Calu3 (cell line): ENCODE measurements at places on chromosomes 6 and 20. TPM values are rescaled to one million over a fixed set of nuclear protein-coding genes. Genes with fewer than 3 reads are reported as not detected.

DNA sequence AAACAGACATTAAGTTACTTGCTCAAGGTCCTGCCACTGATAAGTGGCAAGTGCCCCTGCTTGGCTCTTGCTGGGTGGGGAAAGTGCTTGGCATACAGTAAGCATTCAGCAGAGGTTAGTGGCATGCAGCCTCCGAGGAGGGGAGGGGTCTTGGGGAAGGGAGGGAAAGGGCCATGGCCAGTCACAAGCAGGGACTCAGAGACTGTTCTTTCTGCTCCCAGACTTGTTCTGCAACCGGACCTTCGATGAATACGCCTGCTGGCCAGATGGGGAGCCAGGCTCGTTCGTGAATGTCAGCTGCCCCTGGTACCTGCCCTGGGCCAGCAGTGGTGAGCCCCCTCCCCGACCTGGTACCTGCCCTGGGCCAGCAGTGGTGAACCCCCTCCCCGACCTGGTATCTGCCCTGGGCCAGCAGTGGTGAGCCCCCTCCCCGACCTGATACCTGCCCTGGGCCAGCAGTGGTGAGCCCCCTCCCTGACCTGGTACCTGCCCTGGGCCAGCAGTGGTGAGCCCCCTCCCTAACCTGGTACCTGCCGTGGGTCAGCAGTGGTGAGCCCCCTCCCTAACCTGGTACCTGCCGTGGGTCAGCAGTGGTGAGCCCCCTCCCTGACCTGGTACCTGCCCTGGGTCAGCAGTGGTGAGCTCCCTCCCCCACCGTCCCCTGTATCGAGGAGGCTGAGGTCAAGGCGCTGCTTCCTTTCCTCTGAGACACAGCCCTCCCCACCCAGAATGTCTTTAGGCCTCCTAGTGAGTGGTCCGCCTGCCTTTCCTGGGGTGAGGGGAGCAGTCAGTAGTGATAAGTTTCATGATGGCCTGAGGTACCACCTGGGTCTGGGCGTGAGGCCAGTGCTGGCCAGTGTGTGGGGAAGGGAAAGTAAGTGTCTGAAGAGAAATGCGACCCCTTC lies 8.9 kb downstream of the GLP1R start:
- no peak for DNase-seq

- peak; percentile 49 for DNase-seq
These were observed 6.6 kb upstream of the WTAP start for GRCh38 chr6:159720708-159721107.

DNA sequence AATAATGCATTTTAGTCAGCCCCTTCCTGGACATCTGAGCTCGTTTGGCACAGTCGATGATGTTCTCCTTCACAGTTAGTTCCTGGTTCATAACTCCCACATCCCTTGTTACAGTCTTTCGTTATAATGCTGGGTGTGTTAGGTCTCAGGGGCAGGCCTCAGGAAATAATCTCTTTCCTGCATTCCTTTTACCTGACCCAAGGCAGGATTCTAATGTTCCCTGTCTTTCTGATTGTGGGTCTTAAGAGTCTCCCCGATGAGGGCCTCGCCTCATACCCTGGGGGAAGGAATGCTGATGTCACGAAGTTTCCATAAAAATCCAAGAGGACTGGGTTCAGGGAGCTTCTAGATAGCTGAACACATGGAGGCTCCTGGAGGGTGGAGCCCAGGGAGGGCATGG lies 104.0 kb upstream of the CARMIL1 start:
- peak; percentile 81 for DNase-seq

GRCh38 chr20:41167118-41167470 lies 29.8 kb downstream of the PLCG1 start:
- DNase-seq: no peak

- no peak for DNase-seq
These were observed 62.0 kb downstream of the RSPO3 start for GRCh38 chr6:127180426-127180825.

ZNF311 gene
- total RNA-seq: 1.4 and 2.2 TPM in 2 replicates

GSTA2 gene
- not detected in 2 replicates for total RNA-seq

DNA sequence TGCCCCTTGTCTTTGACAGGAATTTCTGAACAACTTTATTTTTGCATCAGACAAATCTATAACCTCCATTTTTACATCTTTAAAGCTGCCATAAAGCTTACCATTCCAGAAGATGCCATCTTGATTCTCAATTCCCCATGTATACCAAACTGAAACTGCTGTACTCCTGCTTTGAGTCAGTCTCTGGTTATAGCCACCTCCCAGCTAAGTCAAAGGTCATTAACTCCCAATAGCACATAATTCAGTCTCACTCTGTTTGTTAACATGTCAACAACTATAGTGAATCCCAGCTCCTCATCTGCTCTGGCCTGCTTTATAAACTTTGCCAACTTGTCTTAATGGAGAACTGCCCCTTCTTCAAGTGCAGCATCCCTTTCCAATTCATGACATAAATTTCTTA lies 343.6 kb downstream of the FRK start:
- DNase-seq: no peak

GRCh38 chr6:111600588-111601445 lies 4.9 kb downstream of the TRAF3IP2 start:
- no peak for DNase-seq

DNA sequence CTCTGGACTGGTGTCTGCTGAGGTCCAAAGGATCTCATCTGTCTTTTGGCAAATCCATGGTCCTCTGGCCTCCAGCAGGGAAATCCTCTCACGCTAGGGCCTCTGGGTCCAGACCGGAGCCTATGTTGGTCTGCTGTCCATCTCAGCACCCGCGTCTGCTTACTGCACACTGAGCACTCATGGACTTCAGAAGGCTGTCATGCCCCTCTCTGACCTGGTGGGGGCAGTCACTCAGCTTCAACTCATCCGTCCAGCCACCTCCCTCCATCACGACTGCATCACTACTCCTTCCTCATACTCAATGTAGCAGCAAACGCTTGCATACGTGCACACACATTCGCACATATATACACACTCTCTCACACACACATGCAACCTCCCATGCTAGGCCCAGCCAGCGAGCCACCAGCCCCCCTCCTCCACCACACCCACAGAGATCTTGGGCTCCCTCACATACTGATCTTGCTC lies 33.3 kb downstream of the GABRR2 start:
- DNase-seq: peak; percentile 52

DNA sequence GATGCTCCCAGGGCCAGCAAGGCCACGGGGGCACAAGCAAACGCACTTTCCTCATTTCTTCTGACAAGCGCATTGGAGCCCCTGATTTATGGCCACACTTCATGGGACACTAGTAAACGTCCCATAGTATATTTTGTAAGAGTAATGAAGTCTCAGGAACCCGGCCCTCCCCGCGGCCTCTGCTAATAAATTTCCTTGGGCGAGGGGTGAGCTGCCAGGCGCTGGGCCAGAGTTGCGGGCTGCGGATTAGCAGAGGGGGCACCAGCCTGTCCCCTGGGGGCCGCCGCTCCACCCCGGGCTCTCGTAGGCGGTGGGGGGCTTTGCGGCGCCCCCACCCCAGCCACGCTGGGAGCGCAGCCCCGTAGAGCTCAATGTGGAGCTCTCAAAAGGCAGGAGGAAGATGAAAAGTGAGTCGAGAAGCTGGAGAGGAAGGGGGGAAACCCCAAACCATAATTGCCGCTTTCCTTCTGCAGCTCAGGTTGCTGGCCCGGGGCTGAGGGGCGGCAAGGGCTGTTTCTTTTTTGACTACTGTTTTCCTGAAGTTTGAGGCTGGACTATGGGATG lies 173.6 kb downstream of the CDC5L start:
- no peak for DNase-seq

GRCh38 chr6:149891259-149891658 lies 6.7 kb downstream of the RAET1E start:
- DNase-seq: no peak
